ENCODE measurements at places on chromosomes 5 and 9.

GRCh38 chr9:129713402-129713679, 39.5 kb downstream of the PTGES start:
- no peak for DNase-seq

DNA sequence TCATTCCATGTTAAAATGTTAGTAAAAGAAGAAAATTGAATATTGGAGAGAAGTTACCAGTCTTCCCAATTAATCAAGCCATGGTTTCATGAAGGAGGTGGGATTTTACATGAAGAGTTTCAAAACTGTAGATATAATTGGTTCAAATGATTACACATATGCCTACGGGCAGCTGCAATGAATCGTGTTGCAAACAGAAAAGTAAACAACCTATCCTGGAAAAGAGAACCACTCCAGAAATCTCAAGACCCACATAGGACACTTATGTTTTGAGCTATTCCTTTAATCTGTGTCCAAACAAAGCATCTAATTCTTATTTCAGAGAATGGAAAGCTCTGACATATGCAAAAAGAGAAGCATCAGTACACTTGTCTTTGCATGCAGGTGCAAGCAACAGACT, 340.2 kb downstream of the NDUFS4 start:
- DNase-seq = no peak

GRCh38 chr5:125655156-125655555, 768.1 kb upstream of the GRAMD2B start:
- DNase-seq = no peak

GRCh38 chr5:136033848-136034247, 5.1 kb downstream of the TGFBI start:
- DNase-seq = no peak

- no peak for DNase-seq
These were observed 17.9 kb downstream of the TLN1 start for GRCh38 chr9:35714123-35714522.

DNA sequence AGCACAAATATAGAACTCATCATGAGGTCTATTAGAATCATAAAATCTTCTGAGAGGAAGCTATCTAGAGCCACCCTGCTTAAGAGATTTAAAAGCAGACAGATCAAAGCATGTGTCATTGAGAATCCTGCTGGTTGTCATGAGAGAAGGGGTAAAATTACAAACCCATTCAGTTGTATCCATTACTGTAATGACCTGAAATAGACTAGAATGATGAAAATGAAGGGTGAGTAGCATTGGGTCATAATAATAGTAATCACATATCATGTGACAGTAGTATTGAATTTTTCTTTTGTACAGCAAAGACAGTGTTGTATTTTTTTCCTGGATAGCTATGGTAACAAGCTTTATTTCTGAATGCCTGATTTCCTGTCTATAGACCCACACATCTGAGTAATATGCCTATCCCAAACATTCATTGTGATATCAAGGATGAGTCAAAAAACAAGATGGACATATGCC, 149.0 kb downstream of the PDE4D start:
- no peak for DNase-seq

DNA sequence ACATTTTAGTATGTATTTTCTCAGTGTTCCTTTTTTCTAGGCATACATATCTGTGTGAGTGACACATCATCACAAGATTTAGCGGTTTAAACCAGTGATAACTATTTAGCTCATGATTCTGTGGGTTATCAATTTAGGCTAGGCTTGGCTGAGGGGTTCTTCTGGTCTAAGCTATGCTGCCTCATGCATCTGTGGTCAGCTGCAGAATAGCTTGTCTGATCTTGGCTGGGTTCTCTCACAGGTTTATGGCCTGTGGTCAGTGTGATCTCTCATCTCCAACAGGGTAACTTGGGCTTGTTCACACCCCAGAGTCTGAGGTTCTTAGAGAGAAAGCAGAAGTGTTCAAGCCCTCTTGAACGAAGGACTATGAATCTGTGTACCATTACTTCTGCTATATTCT, 363.3 kb downstream of the KDM4C start:
- DNase-seq = peak; percentile 1

- no peak for DNase-seq
These were observed 815 bp upstream of the ODF2 start for GRCh38 chr9:128454991-128455390.

DNA sequence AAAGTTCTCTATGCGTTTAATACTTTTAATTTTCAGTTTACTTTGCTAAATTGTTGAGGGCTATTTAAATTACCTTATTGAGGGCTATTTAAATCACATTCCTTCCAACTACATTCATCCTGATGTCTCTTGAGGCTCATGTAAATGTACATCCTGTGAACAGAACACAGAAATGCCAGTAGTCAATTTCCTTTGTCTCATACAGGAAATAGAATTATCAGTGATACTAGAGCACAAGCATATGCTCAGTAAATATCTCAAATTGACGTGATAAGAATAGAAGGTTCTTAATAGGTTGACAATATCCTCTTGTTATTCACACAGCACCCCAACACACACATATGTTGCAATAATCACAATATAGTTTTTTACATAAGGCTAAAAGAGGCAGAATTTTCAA, 449.0 kb downstream of the CYLC2 start:
- no peak for DNase-seq

DNA sequence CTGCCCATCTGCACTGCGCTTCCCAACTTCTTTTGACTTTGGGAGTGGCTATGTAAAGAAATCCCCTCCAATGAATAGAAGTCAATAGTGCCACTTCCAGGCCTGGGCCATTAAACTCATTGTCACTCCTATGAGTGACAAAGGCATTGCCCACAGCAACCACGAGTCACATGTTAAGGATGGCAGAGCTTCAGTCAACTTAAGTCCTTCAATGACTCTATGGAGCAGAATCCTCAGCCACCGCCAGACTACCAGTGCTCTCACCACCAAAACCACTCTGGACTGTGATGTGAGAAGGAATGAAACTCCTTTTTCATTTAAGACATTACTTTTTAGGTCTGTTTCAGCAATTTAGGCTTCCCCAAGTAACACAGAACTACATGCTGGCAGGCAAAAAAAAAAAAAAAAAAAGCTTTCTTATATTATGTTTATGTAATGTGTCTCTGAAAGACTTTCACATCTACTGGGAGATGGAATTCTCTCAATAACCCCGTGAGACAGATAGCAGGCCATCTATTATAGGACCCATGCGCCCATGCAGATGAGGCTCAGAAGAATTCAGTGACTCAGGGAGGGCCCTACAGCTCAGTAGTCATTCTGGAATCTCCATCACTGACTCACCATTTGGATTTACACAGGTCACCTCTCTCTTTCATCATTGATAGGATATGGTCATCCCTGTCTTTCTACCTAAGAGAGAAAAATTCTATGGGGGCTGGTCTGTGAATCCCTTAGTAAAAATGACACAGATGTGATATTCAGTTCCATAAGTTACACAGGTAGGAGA, 180.5 kb downstream of the CEMIP2 start:
- no peak for DNase-seq

GRCh38 chr5:139881143-139881733, 85.6 kb downstream of the PSD2 start:
- DNase-seq = no peak

DNA sequence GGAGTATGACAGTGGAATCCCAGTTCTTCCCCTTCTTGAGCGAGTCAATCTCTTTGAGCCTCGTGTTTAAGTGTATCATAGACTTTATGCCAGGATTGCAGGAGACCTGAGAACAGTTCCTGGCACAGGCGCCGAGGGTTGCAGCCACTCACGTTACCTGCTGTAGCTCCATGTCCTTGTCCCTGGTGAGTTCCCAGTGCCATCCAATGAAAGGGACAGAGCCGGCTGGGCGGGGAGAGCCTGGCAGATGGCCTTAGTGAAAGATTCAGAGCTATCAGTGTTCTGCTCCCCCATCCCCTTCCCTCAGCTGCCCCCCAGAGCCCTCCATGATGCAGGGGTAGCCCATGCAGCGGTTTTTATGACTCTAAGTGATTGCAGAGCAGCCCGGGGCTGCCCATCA, 554.0 kb downstream of the BNC2 start:
- DNase-seq = no peak

- no peak for DNase-seq
These were observed 17.1 kb upstream of the CDC23 start for GRCh38 chr5:138230261-138230660.

All from activated CD8-positive, alpha-beta memory T cell treated with anti-CD3 and anti-CD28 coated beads for 4 hours (primary cell).